Left renal pelvis (tissue), 4 donors: ENCODE measurements at places on chromosomes 11 and 22.

GRCh38 chr11:43542750-43543712, 137.5 kb upstream of the HSD17B12 start:
- DNase-seq: no peak

- DNase-seq: no peak
Observed at GRCh38 chr11:80023386-80023785, 582.6 kb upstream of the TENM4 start.

DNA sequence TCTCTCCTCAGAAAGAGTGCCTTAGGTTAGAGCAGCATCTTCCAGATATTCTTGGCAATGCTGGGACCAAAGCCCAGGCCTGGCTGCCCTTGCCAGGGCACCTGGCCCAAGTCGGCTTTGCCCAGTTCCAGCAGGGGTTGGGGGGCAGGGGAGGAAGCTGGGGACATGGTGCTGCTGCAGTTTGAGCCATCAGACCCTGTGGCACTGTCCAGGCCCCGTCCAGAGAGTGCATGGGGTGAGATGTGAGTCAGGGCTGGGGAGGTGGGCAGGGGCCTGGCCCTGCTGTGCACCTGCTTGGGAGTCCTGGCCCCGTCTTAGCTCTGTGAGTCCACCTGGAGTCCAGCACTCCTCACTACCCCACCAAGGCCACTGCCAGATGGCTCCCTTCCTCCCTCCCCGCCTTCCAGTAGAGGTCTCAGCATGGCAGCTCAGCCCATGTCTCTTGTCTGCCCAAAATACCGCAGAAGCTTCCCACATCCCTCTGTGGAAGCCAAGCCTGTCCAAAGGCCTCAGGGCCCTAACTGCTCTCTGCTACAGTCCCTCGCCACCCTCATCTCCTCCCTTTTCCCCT, 16.6 kb downstream of the DERL3 start:
- no peak for DNase-seq

GRCh38 chr11:61586792-61587430, 6.0 kb upstream of the SYT7 start:
- no peak for DNase-seq

GRCh38 chr22:28043266-28043665, 124.2 kb upstream of the PITPNB start:
- DNase-seq: no peak

- DNase-seq: no peak
Observed at GRCh38 chr11:32310214-32310601, 125.1 kb downstream of the WT1 start.

- no peak for DNase-seq
Observed at GRCh38 chr11:24247846-24248245, 249.0 kb upstream of the LUZP2 start.

DNA sequence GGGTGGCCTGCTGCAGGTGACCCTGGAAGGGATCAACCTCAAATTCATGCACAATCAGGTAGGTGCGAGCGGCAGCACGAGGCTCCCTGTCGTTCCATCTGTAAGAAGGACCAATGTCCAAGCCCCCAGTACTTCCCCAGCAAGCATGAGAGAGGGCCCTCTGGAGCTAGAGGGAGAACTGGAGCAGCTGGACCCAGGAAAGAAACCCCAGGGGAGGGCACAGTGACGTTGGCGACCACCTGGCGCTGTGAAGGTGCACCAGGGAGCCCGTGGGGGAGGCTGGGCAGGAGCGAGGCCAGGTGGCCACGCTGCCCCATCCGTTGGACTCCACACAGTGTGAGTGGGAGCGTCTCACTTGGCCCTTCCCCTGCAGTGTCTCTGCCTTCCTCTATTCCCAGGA, 28.0 kb downstream of the MYBPC3 start:
- DNase-seq: no peak

DNA sequence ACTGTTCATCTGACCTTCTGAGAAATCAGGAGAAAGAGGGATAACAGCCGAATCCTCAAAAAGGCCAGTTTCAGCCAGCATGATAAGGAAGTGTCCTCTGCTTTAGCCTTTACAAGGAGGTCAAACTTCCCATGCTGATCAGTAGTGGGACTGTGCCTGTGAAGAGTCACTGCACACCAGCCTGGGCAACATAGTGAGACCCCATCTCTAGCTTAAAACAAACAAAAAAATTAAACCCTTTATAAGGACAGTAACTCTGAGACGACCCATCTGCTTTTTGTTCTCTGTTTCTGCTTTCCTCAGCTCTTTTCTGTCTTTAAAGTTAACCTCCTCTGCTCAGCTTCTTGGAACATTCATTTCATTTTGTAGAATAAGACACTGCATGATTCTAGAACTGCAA, 49.7 kb downstream of the SCGB1A1 start:
- DNase-seq: no peak

DNA sequence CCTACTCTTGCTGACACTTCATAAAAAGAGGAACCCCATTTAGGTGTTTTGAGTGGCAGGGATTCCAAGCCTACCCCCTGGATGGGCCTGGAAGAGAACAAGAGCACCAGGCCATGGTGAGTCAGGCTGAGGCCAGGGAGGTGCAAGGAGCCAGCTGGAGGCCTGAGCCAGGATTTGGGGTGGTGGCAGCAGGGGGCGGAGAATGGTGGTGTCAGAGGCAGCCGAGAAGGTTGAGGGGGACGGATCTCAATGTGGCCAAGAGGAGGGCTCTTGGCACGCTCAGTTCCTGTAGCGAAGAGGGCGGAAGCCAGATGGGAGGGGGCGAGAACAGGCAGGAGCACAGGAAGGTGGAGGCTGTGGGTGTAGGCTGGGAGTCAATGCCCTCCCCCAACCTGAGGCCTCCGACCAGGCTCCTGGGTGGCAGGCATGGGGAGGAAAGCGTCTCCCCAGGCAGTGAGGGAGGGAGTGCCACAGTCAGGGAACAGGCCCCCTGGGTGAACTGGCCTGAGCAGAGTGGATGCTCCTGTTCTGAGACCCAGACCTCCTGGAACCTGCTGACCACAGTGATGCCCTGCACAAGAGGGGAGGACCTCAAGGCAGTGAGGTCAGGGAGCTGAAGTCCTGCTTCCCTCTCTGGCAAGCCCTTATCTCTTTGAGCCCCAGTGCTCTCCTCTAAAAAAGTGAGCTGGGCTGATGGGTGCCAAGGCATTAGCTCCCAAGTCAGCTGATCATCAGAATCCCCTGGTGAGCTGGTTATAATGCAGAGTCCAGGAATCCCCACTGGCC, 13.9 kb downstream of the RTN4RL2 start:
- DNase-seq: no peak

DNA sequence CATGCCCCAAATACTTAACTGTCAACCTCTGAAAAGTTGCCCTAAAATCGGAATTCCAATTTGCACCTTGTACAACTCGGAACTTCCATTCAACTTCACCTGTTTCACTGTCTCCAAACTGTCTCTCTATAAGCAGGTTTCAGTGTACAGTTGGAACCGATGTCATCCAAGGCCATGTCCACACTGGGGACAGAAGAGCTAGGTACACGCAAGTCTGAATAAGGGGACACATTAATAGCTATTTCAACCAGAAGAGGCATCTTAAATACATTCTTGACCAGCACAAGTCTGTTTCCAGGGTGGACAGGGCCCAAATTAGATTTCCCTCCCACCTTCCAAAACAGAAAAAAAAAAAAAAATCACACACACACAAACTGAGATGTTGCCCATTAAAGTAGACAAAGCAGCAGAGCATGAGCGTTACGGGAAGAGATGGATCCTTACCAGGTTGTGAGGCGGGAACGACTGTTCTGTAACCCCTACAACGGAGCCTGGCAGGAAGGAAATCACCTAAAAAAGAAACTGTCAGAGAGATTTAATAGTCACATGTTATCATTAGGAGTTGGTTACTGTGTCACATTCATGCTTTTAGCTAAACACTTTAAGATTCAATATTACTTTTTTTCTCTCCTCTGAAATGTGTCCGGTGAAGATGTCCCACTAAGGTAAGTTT, 1.7 kb downstream of the CREBZF start:
- DNase-seq: no peak

DNA sequence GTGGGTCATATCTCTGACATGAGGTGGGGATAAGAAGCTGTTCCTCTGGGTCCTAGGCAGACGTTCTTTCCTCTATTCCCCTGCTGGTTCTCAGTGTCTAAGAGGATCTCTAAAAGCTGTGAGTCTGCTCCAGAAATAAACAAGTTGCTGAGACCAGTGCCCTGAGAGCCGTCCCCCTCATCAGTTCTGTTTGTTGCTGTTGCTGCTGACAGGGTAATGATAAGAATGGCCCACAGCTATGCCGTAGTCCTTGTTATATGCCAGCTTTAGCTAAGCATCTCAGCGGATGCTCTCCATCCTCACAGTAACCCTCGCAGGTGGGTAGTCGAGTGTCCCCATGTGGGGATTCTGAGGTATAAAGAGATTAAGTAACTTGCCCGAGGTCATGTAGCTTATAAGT, 23.5 kb upstream of the ST14 start:
- DNase-seq: no peak

DNA sequence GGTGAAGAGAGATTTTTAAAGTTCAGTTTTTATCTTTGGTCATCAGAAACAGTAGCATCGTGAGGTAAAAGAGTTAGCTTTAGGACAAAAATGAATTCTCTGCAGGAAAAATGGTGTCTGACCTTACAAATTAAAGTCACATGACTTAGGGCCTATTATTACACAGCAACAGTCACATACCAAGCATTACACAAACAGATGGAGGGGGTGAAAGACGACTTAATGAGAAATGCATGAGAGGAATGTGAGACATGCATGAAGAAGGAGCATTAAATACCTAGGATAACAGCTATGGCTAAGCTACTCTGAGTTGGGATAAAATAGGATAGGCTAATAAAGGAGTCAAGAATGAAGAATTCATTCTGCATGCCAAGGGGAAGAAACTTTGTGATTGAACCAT, 77.5 kb downstream of the BLID start:
- no peak for DNase-seq

GRCh38 chr22:40345815-40346184, 500 bp upstream of the ADSL start:
- DNase-seq: no peak

GRCh38 chr11:120079750-120080610, 57.9 kb downstream of the TRIM29 start:
- DNase-seq: no peak

DNA sequence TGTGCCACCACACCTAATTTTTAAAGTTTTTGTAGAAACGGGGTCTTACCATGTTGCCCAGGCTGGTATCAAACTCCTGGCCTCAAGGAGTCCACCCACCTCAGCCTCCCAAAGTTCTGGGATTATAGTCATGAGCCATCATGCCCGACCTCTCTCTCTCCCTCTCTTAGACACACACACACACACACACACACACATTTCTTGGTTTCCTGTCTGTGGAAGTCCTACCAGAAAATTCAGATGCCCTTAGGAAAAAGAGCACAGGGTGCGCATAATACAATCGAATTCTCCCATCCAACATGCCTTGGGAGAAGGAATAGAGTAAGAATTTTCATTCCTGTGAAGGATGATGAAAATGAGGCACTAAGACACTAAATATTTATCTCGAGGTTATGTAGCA, 10.4 kb downstream of the MICAL3 start:
- no peak for DNase-seq

- DNase-seq: no peak
Observed at GRCh38 chr11:28674433-28675103, 566.4 kb downstream of the METTL15 start.

- no peak for DNase-seq
Observed at GRCh38 chr11:35787626-35788025, 125.1 kb downstream of the TRIM44 start.

- DNase-seq: no peak
Observed at GRCh38 chr11:132134322-132134721, 763.9 kb downstream of the NTM start.

DNA sequence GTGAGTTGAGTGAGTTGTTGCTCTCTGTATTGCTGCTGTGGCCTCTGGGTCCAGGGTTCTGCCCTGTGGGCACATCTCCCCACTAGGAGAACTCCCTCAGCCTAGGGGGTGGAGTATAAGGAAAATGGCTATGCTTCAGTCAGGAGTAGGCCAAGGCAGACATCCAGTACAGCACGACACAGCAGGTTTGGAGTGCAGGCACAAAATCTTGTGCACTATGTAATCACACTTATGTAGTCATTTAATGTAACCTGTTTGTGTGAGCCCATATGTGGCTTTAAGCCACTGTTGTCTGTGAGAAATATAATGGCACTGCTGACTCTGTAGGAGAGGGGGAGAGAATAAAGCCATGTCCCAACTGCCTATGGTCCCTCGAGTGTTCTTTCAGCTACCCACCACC, 90.1 kb downstream of the CCDC83 start:
- no peak for DNase-seq

DNA sequence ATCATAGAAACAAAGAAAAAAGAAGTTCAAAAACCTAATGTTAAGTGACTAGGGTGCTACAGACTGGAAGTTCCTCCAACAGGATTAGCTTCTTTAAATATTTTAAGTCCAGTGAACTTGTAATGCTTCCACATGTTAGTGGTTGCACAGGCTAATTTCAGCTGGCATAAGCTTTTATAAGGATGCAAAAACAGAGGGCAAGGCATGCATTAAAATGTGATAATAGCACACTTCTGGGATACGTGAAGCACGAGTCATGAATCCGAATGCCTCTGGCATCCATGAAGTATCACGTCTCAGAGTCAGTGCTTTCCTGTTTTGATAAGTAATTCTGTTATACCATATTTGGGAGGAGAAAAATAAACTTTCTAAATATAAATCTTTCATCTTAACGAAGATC, 106.8 kb downstream of the DCDC1 start:
- DNase-seq: no peak

GRCh38 chr22:49790912-49791311, 36.8 kb downstream of the BRD1 start:
- DNase-seq: no peak

GRCh38 chr11:101034076-101034475, 95.5 kb downstream of the PGR start:
- DNase-seq: peak; percentile 6

GRCh38 chr22:41021613-41022454, 70.6 kb upstream of the EP300 start:
- no peak for DNase-seq

GRCh38 chr11:4611986-4612385, 4.0 kb upstream of the TRIM68 start:
- no peak for DNase-seq

DNA sequence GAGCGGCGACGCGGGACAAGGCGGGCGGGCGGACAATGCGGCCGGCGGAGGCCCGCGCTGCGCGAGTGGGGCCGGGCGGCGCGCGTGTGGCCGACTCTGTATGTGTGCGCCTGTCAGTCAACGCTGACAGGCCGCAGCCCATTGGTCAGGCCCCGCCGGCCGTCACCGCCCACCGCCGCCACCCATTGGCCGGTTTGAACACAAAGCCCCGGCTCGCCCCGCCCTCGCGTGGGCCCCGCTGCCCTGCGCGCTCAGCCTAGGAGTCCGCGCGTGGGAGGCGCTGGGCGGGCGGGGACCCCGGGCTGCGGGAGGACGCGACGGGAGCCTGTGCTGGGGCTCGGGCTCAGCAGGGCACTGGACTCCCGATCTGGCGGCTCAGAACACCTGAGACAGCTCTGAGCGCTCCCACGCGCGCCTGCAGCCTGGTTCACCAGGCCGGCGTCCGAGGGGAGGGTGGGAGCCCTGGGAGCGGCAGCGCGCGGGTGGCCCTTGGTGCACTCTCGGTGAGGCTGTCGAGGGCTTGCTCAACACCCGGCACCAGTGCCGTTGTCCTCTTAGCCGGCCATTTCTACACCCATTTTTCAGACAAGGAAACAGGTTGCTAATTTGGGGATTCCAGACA, at the start of gene SUN2:
Gene SUN2, minus strand, starts transcription at position 88 of the 622 bp plus-strand sequence. CDS start 3,370 bp downstream, outside the sequence.
- DNase-seq: peak; percentile 61

GRCh38 chr22:36990457-36990856, 28.8 kb downstream of the TST start:
- DNase-seq: no peak
